Heart right ventricle (tissue), 16 donors: ENCODE measurements at places on chromosomes 1 and 21. TPM values are rescaled to one million over a fixed set of nuclear protein-coding genes. Genes with fewer than 3 reads are reported as not detected.

NBL1 gene
- 40.1 TPM for total RNA-seq

SEMA6C gene
- total RNA-seq, result 68.1 TPM

AK5 gene
- total RNA-seq, result 1.1 TPM

ORC1 gene
- total RNA-seq, result 0.17 TPM

CEP170 gene
- 48.5 TPM for total RNA-seq

USP25 gene
- 42.9 TPM for total RNA-seq

TBX19 gene
- 0.37 TPM for total RNA-seq
